ENCODE measurements at places on chromosomes 12 and 14. TPM values are rescaled to one million over a fixed set of nuclear protein-coding genes. Genes with fewer than 3 reads are reported as not detected.

DNA sequence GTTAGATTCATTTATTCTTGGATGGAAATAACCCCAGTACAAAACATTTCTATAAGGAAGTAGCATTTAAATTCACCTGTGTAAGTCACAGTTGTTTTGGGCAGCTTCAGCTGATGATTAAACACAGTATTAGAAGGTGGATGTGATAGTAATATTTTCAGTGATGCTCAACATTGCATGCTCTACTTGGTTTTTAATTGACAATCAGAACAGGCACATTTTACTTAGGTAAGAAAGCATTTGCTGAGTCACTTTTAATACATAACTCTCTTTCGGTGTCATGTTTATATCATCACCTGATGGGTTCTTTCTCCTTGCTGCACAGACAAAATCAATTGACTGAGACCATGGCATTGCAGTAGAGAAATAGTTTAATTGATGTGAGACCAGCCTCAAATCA, 80.7 kb downstream of the CMAS start:
- H3K4me1 ChIP-seq = no peaks in the 10 kb centered on the region
- no peak for DNase-seq
- H3K4me3 ChIP-seq = no peak overlapping the region
- H3K36me3 ChIP-seq = no peaks in the 10 kb centered on the region

- H3K27me3 ChIP-seq = peaks cover 32% of the 10 kb centered on the region
- H3K36me3 ChIP-seq = peaks cover 34% of the 10 kb centered on the region
- H3K27ac ChIP-seq = no peak overlapping the region
- H3K4me3 ChIP-seq = no peak overlapping the region
- peaks cover 10% of the 10 kb centered on the region for H3K4me1 ChIP-seq
These were observed 2.7 kb downstream of the SHMT2 start for GRCh38 chr12:57232156-57232756.

DNA sequence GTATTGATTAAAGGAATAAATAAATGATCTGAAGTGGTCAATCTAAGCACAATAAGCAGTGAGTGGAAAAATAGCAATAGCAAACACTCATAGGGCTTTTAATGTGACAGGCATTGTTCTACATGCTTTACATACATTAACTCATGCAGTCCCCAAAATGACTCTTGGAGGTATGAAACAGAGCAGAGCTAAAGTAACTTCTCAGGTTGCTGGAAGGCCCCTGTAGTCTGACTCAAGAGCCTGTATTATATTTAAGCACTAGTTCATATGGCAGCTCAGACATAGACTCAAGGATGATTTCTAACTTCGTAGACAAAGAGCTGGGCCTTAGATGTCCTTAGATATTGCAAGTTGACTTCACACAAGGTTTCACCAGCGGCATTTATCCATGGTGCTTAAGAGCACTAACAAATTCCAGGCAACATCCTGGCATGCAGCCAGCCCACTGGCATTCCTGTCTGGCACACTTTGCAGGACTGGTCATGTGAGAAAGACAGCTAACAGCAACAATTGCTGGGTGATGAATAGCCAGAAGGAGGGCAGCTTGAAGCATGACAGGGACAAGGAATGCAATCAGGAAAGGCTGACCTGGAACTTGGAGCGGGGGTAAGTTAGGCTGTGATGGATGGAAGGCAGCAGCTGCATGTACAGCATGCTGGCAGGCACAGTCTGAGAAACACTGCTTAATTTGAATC, 22.9 kb upstream of the KTN1 start:
- H3K4me1 ChIP-seq = no peaks in the 10 kb centered on the region
- no peaks in the 10 kb centered on the region for H3K27me3 ChIP-seq
- no peak for DNase-seq
- no peak overlapping the region for H3K27ac ChIP-seq
- H3K36me3 ChIP-seq = no peaks in the 10 kb centered on the region
- H3K4me3 ChIP-seq = no peak overlapping the region

DNA sequence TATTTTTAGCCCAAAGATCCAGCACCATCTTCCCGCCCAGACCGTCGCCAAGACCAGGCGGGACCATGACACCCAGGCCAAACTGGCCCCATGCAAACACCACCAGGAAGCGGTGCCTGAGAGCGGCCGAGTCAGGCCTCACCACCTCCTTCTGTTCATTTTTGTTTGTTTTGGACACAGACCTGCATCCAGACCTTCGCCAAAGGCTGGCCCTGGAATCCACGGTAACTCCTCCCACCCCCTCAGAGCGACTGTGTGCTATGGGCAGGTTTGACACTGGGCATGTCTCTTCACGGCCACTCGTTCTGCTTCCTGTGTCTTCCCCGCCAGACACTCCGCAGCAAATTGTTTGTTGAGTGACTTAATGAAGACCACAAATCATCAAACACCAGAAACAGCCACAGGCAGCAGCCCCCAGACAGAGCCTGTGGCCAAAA, 47.1 kb downstream of the NCOR2 start:
- H3K27me3 ChIP-seq = no peaks in the 10 kb centered on the region
- H3K27ac ChIP-seq = no peak overlapping the region
- H3K4me3 ChIP-seq = no peak overlapping the region
- H3K36me3 ChIP-seq = peaks cover 9% of the 10 kb centered on the region

- no peak overlapping the region for H3K27ac ChIP-seq
- H3K27me3 ChIP-seq = no peaks in the 10 kb centered on the region
- no peaks in the 10 kb centered on the region for H3K36me3 ChIP-seq
- no peak for DNase-seq
These were observed 97.3 kb upstream of the ALX1 start for GRCh38 chr12:85182699-85183098.

- H3K36me3 ChIP-seq = no peaks in the 10 kb centered on the region
- no peak for DNase-seq
- peaks cover 6% of the 10 kb centered on the region for H3K27me3 ChIP-seq
- H3K4me1 ChIP-seq = peaks cover 4% of the 10 kb centered on the region
These were observed 39.0 kb downstream of the PLXNC1 start for GRCh38 chr12:94187361-94187760.

- peak overlapping the region; percentile 83 for H3K4me3 ChIP-seq
- no peak for DNase-seq
- no peaks in the 10 kb centered on the region for H3K27me3 ChIP-seq
- no peaks in the 10 kb centered on the region for H3K36me3 ChIP-seq
- H3K27ac ChIP-seq = no peak overlapping the region
These were observed 1.9 kb downstream of the TMEM253 start for GRCh38 chr14:21102521-21103410.

DNA sequence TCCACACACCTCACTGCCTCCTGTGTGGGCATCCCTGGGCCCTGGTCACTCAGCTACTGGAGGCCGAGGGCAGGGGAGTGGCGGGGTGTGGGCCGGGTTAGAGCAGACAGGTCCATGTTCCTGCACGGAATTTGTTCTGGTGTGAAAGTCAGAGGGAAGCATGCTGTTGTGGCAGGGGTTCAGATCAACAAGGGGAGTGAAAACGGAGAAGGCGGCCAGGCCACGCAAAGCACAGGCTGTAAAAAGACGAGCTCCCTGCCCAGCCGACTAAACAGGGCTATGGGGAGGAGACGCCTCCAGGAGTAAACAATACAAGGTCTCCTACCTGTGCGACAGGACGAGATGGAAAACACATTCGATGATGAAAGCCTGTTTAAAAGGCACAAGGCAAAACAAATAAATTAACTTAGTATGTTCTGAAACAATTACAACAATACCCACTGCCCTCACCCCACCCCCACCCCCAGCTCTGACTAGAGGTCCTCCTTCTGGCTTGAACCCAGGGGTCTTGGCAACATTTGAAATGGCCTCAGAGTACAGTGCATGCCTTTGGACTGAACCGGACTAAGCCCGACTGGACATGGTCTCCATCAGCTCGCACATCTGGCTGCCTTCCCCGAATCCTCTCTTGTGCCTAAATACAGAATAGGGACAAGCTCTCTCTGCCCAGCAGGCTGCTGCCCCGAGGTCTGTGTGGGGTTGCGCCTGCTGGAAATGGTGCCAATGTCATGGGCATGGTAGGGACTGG, 274.9 kb upstream of the DIO3 start:
- no peaks in the 10 kb centered on the region for H3K4me1 ChIP-seq
- no peaks in the 10 kb centered on the region for H3K27me3 ChIP-seq
- H3K27ac ChIP-seq = no peak overlapping the region
- DNase-seq = no peak
- H3K36me3 ChIP-seq = no peaks in the 10 kb centered on the region

GRCh38 chr12:114964841-114965240, 280.9 kb upstream of the TBX3 start:
- no peaks in the 10 kb centered on the region for H3K4me1 ChIP-seq
- H3K4me3 ChIP-seq = no peak overlapping the region

DNA sequence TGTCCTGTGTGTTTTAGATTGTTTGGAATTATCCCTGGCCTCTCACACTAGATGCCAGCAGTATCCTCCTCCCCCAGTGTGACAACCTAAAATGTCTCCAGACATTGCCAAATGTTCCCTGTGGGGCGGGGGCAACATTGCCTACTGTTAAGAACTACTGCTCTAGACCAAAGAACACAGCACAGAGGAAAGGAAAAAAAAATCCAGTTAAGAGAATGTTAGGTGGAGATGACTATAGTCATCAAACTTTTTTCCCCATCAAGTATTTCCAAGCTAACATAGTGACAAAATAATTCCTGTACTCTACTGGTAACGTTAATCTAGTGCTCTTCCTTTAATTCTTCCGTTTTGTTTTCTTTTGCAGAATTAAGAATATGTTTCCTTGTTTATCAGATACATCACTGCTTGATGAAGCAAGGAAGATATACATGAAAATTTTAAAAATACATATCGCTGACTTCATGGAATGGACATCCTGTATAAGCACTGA, 3.5 kb downstream of the CDKN1B start:
- H3K4me3 ChIP-seq = no peak overlapping the region
- no peak overlapping the region for H3K27ac ChIP-seq
- DNase-seq = no peak
- peaks cover 6% of the 10 kb centered on the region for H3K36me3 ChIP-seq

- no peaks in the 10 kb centered on the region for H3K4me1 ChIP-seq
- no peak overlapping the region for H3K4me3 ChIP-seq
- DNase-seq = no peak
- no peaks in the 10 kb centered on the region for H3K27me3 ChIP-seq
- no peak overlapping the region for H3K27ac ChIP-seq
- no peaks in the 10 kb centered on the region for H3K36me3 ChIP-seq
These were observed 97.4 kb downstream of the PLXNC1 start for GRCh38 chr12:94245631-94246383.

- H3K4me1 ChIP-seq = no peaks in the 10 kb centered on the region
- H3K27ac ChIP-seq = no peak overlapping the region
- no peaks in the 10 kb centered on the region for H3K27me3 ChIP-seq
- H3K36me3 ChIP-seq = no peaks in the 10 kb centered on the region
- no peak overlapping the region for H3K4me3 ChIP-seq
- no peak for DNase-seq
These were observed 21.1 kb downstream of the DNAH10 start for GRCh38 chr12:123782997-123783792.

DNA sequence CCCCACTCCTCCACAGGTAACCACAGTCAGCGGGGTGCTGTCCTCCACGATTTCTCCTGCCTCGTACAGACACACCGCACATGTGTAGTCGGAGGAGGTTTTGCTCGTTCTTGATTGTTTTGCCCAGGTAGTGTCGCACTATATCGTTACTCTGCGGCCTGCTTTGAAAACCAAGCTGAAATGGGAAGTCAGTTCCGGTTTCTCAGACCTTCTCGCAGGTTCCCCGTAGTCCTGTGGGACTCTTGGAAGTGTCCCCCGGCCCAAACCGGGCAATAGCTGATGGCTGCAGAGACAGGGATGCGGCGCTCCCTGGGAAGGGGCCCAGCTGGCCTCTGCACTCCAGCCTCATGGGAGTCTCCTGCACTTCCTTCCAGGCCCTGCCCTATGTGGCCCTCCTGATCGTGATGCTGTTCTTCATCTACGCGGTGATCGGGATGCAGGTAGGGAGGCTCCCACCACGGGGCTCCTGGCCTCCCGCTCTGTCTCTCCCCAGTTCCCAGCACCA, 141.3 kb upstream of the FKBP4 start:
- no peaks in the 10 kb centered on the region for H3K36me3 ChIP-seq
- no peak overlapping the region for H3K4me3 ChIP-seq
- DNase-seq = no peak
- H3K27me3 ChIP-seq = no peaks in the 10 kb centered on the region
- H3K27ac ChIP-seq = no peak overlapping the region

DNA sequence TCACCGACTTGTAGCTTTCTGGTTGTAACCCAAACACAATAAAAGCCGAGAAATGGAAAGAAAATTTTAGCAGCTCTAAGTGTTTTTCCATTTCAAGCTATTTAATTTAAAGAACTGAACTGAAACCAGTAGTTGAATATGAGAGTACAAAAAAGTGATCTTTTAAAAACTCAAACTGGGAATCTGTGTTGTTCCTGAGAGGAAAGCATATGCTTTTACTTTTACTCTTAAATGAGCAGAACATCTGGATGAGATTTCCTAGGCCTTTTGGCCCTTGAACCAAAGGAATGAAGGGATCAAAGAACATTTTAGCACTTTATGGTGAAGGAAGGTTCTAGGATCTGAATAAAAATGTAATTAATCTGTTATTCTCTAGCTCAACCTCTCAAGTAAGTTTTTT, 1.3 kb downstream of the KERA start:
- no peak for DNase-seq
- H3K36me3 ChIP-seq = no peaks in the 10 kb centered on the region
- no peak overlapping the region for H3K4me3 ChIP-seq
- no peaks in the 10 kb centered on the region for H3K4me1 ChIP-seq
- H3K27ac ChIP-seq = no peak overlapping the region

DNA sequence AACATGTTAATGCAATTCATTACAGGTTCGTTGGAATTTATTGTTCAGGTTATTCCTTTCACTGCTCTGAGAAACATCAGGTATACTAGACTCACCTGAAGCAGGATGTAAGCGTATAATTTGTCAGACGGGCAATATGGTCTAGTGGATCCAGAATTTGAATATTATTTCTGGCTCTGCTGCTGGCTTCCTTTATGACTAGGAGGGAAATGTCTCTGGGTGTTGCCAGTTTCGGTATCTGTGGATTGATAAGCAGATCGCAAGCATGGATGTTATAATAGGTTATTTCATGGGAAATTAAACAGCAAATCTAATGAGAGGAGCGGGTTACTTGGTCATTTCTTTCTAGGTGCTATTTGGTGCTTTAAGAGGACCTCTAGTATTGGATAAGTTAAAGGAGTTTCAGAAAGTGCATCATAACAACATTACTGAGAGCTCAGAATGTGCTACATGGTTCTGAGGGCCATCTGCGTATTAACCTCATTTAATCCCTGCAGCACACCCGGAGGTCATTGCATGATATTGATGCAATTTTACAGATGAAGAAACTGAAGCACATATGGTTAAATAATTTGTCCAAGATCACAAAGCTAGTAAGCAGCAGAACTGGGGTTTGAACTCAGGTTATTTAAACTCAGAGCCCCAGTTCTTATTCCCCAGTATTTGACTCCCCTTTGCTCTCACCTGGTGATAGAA, 47.3 kb upstream of the BCAT1 start:
- no peak overlapping the region for H3K27ac ChIP-seq
- H3K27me3 ChIP-seq = no peaks in the 10 kb centered on the region
- DNase-seq = no peak
- no peaks in the 10 kb centered on the region for H3K36me3 ChIP-seq

FAIM2 gene
- polyA plus RNA-seq = 1.3 TPM

EML1 gene
- 11.1 TPM for polyA plus RNA-seq

CACNA1C gene
- 0.97 TPM for polyA plus RNA-seq

ANKRD9 gene
- polyA plus RNA-seq = 47.5 TPM

STYK1 gene
- polyA plus RNA-seq = 0.38 TPM
